GOT3 (cell line): ENCODE measurements at places on chromosomes 5 and 9.

DNA sequence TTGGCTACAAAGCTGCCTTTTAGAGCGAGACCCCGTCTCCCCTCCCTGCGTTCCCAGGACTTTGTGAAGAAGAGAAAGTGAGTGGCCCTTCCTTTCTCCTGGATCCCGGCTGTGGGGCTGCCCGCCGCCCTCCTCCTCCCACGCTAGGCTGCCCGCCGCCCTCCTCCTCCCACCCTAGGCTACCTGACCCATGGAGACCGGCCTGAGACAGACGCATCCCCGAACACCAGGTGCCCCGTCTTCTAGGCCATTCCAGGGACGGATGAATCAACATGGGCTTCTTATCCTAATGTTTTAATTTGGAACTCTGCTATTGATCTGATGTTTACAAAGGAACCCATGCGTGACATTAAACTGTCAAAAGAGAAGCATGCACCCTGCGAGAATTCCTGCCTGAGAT, 117.3 kb upstream of the LPCAT1 start:
- no peak for DNase-seq

- DNase-seq = no peak
Measured at GRCh38 chr5:36624277-36624676, 17.9 kb downstream of the SLC1A3 start.

DNA sequence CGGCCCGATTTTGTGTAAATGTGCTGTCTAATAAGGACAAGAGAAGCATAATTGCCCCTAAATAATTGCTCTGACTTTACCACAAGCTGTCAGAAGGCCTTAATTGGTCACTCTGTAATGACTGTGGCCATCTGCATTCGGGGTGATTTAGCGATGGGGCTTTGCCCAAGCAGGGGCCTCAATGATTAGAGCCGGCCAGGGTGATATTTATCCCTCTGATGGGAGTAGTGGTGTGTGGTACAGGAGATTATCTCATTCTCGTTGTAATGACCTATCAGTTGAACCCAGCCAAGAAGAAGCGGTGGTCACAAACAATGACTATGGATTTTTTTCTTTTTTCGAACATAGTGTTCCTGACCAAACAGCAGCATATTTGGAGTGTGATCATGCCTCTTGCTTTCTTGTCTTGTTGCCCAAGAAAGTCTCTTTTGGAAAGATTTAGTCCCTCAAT, 72.0 kb upstream of the SAP30L start:
- no peak for DNase-seq

- no peak for DNase-seq
Measured at GRCh38 chr9:94929369-94929756, 202.9 kb downstream of the AOPEP start.

- DNase-seq = no peak
Measured at GRCh38 chr9:132531710-132532570, 50.5 kb upstream of the BARHL1 start.
